Progenitor cell of endocrine pancreas (in vitro differentiated cells): ENCODE measurements at places on chromosomes 16 and 17. TPM values are rescaled to one million over a fixed set of nuclear protein-coding genes. Genes with fewer than 3 reads are reported as not detected.

GRCh38 chr16:19833581-19833980, 51.1 kb downstream of the GPRC5B start:
- no peaks in the 10 kb centered on the region for H3K27me3 ChIP-seq
- no peak overlapping the region for H3K27ac ChIP-seq
- H3K36me3 ChIP-seq: peaks cover 1% of the 10 kb centered on the region

Gene ORC6
- 41.7 and 42.2 TPM in 2 replicates for total RNA-seq

DNA sequence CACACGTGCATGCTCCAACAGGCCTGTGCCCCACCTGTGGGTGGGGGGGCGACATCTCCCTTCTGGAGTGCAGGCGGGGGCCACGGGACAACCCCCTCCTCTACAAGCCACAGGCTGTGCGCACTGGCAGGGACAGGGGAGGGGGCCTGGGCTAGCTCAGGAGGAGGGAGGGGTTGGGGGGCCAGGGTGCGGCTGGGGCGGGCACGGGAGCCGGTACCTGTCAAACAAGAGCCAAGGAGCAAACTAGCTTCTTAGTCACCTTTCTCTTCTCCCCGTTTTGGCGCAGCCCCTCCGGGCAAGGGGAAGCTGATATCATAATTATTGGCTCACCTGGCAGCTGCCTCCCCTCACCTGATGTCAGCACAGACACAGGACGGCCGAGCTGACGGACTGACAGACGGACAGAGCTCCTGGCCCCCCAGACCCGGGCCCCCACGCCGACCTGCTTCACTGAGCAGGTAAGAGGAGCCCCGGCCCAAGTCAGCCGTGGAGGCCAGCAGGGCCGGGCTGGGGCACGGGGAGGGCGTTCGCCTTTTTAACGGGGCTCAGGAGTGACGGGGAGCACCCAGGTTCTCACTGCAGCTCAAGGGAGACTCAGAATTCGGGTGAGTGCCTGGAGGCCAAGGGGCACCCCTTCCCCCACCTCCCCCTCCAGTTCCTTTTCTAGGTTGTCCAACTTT, at the start of gene FOXN1:
Gene FOXN1 (plus strand): TSS at position 363 of the 680 bp plus-strand sequence. CDS start 17,622 bp downstream, outside the sequence.
- peaks cover 12% of the 10 kb centered on the region for H3K4me1 ChIP-seq
- H3K4me3 ChIP-seq: no peak within 1 kb of the TSS
- no peaks in the 10 kb centered on the region for H3K36me3 ChIP-seq
- no peak within 1 kb of the TSS for H3K27ac ChIP-seq
- peaks cover 47% of the 10 kb centered on the region for H3K27me3 ChIP-seq

Gene ITGAD
- total RNA-seq: not detected in 2 replicates

GRCh38 chr17:42287305-42287976, 857 bp upstream of the STAT5A start:
- peak overlapping the region; percentile 53 for H3K4me3 ChIP-seq
- peaks cover 54% of the 10 kb centered on the region for H3K27me3 ChIP-seq
- no peak for DNase-seq
- H3K4me1 ChIP-seq: peaks cover 1% of the 10 kb centered on the region
- H3K36me3 ChIP-seq: no peaks in the 10 kb centered on the region

Gene KRTAP1-5
- total RNA-seq: not detected in 2 replicates

Gene SMTNL2
- total RNA-seq: 8.3 and 8.6 TPM in 2 replicates

Gene RILP
- 1.2 and 1.5 TPM in 2 replicates for total RNA-seq

Gene RDM1
- total RNA-seq: 4.2 and 4.8 TPM in 2 replicates

Gene ARL2BP
- total RNA-seq: 40.7 and 43.0 TPM in 2 replicates

GRCh38 chr16:85350146-85350728, 238.0 kb upstream of the CIBAR2 start:
- peak overlapping the region; percentile 24 for H3K27ac ChIP-seq
- no peak overlapping the region for H3K4me3 ChIP-seq
- peaks cover 2% of the 10 kb centered on the region for H3K27me3 ChIP-seq
- DNase-seq: no peak
- no peaks in the 10 kb centered on the region for H3K36me3 ChIP-seq
- peaks cover 14% of the 10 kb centered on the region for H3K4me1 ChIP-seq

Gene GRIN2A
- total RNA-seq: 1.7 and 1.9 TPM in 2 replicates

Gene ZNF200
- 11.2 and 11.9 TPM in 2 replicates for total RNA-seq

Gene EMC6
- 40.0 and 42.8 TPM in 2 replicates for total RNA-seq

- H3K4me1 ChIP-seq: peaks cover 53% of the 10 kb centered on the region
- DNase-seq: no peak
- peaks cover 12% of the 10 kb centered on the region for H3K36me3 ChIP-seq
Measured at GRCh38 chr17:73289549-73290254, 22.1 kb downstream of the CDC42EP4 start.

DNA sequence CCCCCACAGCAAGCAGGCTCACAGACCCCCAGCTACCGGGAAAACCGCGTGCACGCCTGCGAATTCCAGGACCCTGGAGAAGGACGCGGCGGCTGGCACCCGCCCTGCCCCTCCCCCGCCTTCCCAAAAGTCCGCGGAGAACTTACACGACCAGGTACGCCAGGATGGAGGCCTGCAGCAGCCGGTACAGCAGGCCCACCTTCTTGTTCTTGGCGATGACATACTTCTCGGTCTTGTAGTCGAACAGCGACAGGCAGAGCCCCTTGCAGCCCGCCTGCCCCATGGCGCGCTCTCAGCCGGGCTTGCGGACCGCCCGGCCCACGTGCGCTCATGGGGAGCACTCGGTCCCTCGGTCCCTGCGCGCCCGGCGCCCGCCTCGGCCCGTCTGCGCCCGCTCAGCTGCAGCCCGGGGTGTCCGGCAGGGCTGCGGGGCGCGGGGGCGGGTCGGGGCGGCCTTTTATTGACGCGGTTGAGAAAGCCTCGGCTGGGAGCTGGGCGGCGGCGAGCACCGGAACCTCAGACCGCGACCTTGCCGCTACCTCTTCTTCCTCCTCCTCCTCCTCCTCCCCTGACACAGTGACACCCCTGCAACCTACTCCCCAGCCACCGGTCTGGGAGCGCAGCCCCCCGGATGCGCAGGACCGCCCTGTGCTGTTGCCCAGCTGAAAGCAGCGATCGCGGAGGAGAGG, at the start of gene P2RX5:
Gene P2RX5 (minus strand): TSS at position 433 of the 689 bp plus-strand sequence. CDS start 150 bp downstream, at position 283.
- H3K4me1 ChIP-seq: peaks cover 1% of the 10 kb centered on the region
- DNase-seq: peak; percentile 37
- H3K36me3 ChIP-seq: no peaks in the 10 kb centered on the region
- no peak within 1 kb of the TSS for H3K27ac ChIP-seq

DNA sequence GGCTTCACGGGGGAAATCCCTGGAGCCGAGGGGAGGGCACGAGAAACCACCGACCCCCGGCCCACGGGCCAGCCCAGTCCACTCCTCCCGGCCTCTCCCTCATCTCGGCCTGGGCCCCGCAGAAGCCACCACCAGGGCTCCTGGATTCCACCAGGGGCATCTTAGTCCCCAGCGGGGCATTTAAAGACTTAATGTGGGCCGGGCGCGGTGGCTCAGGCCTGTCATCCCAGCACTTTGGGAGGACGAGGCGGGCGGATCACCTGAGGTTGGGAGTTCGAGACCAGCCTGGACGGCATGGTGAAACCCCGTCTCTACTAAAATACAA, 24.1 kb upstream of the ABR start:
- no peak overlapping the region for H3K27ac ChIP-seq
- peaks cover 51% of the 10 kb centered on the region for H3K27me3 ChIP-seq
- H3K4me3 ChIP-seq: peak overlapping the region; percentile 53
- H3K4me1 ChIP-seq: no peaks in the 10 kb centered on the region

- H3K36me3 ChIP-seq: no peaks in the 10 kb centered on the region
- peak overlapping the region; percentile 94 for H3K4me3 ChIP-seq
- DNase-seq: no peak
- peaks cover 47% of the 10 kb centered on the region for H3K4me1 ChIP-seq
- no peaks in the 10 kb centered on the region for H3K27me3 ChIP-seq
- H3K27ac ChIP-seq: peak overlapping the region; percentile 97
Measured at GRCh38 chr17:35086931-35087573, 23.5 kb upstream of the RFFL start.

DNA sequence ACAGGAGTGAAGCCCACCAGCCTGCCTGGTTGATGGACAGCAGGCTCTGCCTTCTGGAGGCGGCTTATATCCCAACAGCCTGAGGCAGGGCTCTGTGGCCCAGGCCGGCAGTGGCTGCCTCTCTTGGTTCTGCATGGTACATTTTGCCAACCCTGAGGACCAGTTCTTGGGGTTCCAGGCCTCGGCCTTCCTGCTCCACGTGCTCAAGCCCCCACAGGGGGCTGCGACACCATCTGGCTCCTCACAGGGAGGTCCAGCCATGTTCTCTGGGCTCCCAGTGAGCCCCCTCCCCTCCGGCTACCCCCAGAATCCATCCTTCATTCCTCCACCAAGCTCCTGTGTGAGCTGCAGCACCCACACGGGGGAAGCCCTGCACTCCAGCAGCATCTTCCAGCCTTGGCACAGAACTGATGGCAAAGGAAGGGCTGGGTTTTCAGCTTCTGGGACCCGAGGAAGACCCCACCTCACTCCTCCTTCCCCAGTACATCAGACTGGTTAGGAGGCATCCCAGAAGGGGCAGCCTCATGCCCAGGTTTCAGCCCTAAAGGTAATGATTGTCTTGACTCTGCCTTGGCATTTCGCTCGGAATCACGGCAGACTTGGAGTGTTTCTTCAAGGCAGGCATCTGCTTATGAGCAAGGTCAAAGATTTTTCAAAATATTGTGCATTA, 231.2 kb downstream of the CPPED1 start:
- H3K27me3 ChIP-seq: no peaks in the 10 kb centered on the region
- no peak overlapping the region for H3K4me3 ChIP-seq
- H3K27ac ChIP-seq: no peak overlapping the region
- H3K4me1 ChIP-seq: no peaks in the 10 kb centered on the region

Gene SLC9A5
- 3.4 and 3.9 TPM in 2 replicates for total RNA-seq

DNA sequence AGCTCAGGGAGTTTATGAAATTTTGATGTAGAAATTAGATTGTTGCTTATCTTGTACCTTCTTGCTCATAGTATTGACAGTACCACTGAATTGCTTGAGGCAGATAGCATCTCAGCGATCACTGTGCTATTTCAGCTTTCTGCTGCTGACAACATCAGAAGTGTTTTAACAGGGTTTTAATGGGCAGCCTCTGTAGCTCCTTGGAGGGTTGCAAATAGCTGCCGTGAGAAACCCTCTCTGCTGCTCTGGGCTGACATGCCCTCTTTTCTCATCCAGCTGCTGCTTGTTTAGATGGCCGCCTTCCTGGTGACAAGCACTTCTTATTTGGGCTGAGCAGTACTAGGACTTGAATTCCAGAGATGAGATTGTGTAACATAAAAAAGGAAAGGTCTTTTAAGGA, 180.2 kb upstream of the TBX2 start:
- H3K27me3 ChIP-seq: peaks cover 20% of the 10 kb centered on the region
- H3K27ac ChIP-seq: no peak overlapping the region
- peaks cover 1% of the 10 kb centered on the region for H3K36me3 ChIP-seq
- no peak for DNase-seq
- no peak overlapping the region for H3K4me3 ChIP-seq
- H3K4me1 ChIP-seq: peaks cover 7% of the 10 kb centered on the region

- H3K27ac ChIP-seq: no peak overlapping the region
- H3K4me1 ChIP-seq: peaks cover 2% of the 10 kb centered on the region
- no peak for DNase-seq
- H3K4me3 ChIP-seq: peak overlapping the region; percentile 56
- H3K36me3 ChIP-seq: no peaks in the 10 kb centered on the region
Measured at GRCh38 chr17:40442392-40443195, 656 bp upstream of the IGFBP4 start.

- peaks cover 10% of the 10 kb centered on the region for H3K27me3 ChIP-seq
- H3K27ac ChIP-seq: no peak overlapping the region
- H3K4me1 ChIP-seq: peaks cover 2% of the 10 kb centered on the region
- H3K4me3 ChIP-seq: no peak overlapping the region
- no peak for DNase-seq
Measured at GRCh38 chr16:27106305-27106704, 39.6 kb downstream of the C16orf82 start.

DNA sequence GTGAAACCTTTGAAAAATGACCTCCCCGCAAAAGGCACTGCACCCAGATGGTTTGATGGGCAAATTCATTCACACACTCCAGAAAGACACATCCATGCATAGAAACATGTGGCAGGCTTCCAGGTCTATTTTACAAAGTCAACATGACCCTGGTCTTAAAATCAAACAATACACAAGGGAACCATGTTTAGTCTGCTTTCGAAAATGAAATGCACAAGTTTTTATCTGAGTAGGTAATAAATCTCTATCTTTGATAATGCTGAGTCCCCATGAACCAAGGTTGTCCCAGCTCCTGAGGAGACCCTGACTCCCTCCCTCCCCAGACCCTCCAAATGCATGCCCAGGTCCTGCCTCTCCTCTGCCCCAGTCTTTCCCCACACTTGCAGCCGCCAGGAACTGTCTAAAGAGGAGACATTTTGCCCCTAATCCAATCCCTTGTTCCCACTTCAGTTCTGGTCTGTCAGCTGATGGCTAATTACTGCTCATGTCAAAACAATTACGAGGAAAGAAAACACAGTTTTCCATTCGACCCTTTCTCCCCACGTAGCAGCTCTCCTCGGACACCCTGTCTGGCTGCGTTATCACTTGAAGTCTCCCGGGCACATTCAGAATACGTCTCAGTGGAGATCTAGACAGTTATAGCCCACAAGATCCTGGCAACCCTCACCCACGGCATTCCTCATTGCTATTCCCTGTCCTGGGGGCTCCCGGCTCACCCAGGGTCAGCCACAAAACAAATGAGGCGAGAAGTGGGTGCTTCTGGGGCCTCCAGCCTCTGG, 68.8 kb upstream of the RCVRN start:
- DNase-seq: no peak
- H3K27me3 ChIP-seq: peaks cover 22% of the 10 kb centered on the region
- no peaks in the 10 kb centered on the region for H3K36me3 ChIP-seq
- no peak overlapping the region for H3K27ac ChIP-seq
- H3K4me1 ChIP-seq: peaks cover 7% of the 10 kb centered on the region
- H3K4me3 ChIP-seq: no peak overlapping the region

Gene WWOX
- 43.2 and 48.7 TPM in 2 replicates for total RNA-seq

Gene PRR35
- not detected in 2 replicates for total RNA-seq

DNA sequence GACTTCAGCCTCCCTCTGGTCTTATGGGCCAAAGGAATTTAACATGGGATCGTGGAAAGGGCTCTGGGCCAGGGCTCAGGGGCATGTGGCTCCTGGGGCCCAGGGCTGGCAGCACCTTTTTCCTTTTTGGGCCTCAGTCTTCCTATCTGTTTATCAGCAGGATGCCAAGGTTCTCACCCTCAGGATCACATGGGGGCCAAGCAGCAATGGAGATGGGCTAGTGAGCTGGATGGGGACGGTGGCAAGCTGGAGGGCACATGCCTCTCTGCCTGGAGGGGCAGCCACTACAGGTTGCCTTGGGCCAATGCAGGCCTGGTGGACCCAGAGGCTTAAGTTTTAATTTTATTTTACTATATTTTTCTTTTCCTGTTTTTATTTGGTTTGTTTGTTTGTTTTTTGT, 95.4 kb downstream of the CYLD start:
- H3K4me1 ChIP-seq: no peaks in the 10 kb centered on the region
- H3K27ac ChIP-seq: no peak overlapping the region
- peaks cover 41% of the 10 kb centered on the region for H3K27me3 ChIP-seq

DNA sequence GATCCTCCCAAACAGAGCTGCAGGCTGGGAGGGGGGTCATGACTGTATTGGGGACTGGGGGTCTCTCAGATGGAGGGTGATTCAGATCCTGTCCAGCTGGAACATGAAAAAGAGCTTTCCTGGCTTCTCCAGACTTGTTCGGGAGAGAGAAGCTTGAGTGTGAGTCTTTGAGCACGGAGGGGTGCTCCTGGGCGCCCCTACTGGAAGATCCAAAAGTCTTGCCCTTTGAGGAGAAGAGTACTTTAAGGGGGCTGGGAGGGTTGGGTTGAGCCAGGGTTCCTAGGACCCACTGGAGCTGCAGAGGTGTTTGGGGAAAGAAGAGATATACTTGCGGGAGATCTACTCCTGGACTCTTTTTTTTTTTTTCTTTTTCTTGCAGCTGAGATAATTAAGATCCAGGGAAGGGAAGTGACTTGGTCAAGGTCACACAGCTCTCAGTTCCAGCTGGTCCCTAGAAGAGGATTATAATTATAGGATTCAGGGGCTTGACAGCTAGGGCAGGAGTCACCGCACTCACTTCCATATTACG, 8.4 kb downstream of the RARA start:
- no peak for DNase-seq
- H3K27me3 ChIP-seq: no peaks in the 10 kb centered on the region
- no peaks in the 10 kb centered on the region for H3K36me3 ChIP-seq

Gene BAIAP3
- total RNA-seq: 17.5 and 18.2 TPM in 2 replicates
